ENCODE measurements at places on chromosomes 16 and 17.

- DNase-seq = no peak
Measured at GRCh38 chr16:14562691-14563491, 67.2 kb downstream of the PARN start.

- no peak for DNase-seq
Measured at GRCh38 chr16:68995011-68995504, 110.4 kb upstream of the HAS3 start.

- no peak for DNase-seq
Measured at GRCh38 chr17:43219746-43220380, 8.2 kb downstream of the TMEM106A start.

DNA sequence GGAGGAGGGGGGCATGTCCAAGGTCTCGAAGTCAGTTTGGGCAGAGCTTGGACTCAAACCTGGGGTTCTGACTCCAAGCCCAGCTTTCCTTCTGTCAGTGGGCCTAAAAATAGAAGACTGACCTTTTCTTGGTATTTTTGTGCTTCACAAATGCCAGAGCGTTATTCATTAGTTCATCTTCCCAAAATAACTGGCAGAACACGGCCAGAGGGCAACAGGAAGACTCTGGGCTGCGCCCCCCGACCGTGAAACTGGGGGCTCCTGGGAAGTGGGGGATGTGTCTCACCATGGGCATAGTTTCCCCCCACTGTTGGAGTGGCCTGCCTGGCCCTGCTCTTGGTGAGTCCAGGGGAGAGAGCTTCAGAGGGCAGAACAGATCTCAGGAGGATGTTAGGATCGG is 94.0 kb downstream of the SOCS1 start:
- DNase-seq = no peak

GRCh38 chr17:63919311-63919723 is 678 bp upstream of the GH1 start:
- DNase-seq = peak; percentile 33

DNA sequence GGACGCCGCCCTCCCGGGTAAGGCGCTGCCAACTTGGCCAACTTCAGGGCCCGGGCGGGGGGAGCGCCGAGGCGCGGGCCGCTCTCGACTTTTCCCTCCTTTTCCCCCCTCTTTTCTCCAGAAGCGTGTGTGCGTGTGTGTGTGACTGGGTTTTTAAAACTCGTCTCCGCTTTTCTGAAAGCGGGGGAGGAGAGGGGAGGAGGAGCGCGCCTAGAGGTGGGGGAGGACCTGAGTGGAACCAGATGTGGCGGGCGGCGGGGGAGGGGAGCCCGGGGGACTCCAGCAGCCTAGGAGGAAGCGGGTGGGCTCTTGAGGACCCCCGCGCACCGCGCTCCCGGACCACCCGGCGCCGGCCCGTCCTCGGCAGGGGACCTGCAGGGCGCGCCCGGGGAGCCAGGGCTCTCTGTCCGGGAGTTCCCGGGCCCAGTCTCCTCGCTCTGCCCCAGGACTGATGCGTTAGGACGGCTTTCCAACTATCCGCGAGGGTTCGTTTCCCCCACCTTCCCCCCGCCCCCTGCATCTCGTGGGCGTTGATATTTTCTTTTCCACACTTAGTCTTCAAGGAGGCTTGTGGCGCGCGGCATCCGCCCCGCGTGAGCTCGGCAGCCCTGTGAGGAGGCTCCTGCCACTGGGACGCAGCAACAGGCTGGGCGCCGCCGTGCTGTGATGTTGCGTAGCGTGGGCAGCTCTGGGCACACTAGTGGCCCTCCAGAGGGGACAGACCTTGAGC is 599 bp downstream of the MRC2 start:
- peak; percentile 37 for DNase-seq

DNA sequence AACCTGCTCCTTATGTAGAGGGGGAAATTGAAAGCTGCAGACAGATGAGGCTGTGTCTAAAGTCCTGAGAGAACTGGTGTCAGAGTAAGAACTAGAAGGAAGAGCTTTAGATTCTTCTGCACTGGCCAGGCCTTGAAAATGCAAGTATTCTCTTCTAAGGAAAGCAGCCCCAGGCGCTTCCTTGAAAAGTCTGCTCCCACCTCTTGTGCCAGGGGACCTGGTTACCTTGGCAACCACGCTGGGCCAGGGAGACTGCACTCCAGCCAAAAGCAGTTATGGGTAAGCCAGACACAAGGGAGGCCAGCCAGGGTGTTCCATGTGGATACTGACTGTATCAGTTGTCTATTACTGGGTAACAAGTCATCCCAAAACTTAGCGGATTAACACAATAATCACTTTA is 228.6 kb upstream of the SDK2 start:
- DNase-seq = no peak

DNA sequence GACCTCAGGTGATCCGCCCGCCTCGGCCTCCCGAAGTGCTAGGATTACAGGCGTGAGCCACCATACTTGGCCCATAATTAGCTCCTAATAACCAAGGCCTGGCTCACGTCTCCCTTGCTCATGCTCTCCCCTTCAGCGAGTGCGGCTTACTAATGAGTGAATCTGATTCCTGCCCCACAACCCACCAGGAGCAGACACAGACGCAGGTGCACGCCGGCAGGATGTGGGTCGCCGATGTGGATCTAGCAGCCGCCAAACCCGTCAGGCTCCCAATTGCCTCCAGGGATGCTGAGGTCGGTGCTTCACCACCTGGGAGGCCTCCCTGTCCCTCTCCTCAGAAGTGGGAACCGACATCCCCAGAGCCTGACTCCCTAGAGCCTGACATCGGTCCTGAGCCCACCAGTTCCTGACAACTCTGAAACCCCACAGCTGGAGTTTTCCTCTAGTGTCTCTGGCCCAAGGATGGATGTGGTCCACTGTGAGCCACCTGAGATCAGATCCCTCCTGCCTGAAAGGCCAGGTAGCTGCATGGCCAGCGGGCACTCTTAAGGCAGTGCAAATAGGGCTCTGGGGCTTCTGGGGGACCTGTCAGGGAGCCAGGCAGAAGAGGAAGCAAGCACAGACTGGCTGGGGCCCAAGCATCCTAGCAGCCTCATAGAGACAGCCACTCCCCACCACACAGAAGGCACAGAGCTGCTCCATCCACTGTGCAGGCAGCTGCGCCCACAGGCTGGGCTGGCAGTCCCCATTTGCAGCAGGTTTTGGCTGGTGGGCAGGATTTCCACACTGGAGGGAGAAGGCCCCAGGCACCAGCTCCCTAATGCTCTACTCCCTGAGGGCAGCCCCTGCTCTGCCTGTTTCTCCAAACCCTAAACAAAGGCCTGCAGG is 10.8 kb downstream of the EXOC7 start:
- no peak for DNase-seq

GRCh38 chr17:46820592-46821450 is 2.3 kb upstream of the WNT3 start:
- no peak for DNase-seq

DNA sequence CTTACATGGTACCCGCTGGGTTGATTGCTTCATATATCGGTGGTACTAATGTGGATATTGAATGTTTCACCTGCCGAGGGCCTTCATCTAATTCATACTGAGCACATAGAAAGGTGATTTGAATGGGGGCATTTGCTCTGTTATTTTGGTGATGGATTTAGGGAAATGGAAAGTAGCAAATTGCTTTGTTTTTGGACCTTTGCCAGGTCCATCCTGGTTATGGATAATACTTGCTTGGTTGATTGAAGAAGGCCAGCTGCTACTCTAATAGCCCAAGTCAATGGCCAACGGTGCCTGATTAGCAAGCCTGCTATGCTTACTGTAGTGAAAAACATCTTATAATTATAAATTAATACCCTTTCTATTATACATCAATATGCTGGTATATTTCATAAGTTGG is 253.6 kb downstream of the CDH13 start:
- DNase-seq = no peak

DNA sequence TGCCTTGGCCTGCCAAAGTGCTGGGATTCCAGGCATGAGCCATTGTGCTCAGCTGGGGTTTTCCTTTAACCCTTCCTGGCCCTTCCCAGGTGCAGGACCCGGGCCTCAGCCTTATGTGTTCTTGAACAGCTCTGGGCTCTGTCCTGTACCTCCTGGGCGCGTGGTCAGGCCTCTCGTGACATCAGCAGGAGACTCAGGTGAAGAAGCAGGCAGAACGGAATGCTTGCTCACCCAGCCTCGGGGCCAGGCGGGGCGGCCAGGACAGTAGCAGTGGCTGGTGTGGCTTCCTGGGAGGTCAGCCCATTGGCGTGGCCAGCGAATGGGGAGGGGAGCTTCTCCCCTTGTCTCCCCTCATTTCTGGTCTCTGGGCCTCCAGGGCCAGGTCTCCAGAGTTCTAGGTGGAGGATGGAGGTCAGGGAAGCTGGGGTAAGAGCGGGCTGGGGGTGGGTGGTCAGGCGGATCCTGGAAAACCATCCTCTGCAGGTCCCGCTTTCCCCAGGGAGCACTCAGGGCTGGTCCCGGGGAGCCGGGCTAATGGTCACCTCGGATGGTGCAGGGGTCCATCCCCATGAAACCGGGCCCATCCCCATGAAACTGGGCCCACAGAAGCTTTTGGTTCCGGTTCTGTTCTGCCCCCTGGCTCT is 281.5 kb downstream of the SEC14L1 start:
- no peak for DNase-seq

DNA sequence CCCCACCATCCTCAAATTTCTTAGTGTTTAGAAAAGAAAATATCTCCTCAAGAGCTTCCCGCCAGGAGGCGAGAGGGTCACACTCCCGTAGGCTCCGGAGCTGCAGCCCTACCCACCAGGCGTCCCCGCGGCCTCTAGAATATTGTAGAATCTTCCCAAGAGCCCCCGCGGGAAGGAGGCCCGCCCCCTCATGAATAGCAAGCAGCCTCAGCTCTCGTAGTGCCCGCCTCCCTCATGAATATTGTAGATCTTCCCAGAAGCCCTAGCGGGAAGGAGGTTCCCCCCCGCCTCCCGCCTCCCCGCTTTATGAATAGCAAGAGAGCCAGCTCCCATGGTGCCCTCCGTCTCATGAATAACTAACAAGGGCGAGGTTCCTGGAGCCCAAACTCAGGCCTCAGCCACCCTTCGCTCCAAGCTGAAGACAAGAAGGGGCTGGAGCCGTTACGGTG is at the start of gene FBXO47:
FBXO47 (minus strand) TSS at position 114 of the 449 bp plus-strand sequence. CDS start 4,378 bp downstream, outside the sequence.
- peak; percentile 61 for DNase-seq

DNA sequence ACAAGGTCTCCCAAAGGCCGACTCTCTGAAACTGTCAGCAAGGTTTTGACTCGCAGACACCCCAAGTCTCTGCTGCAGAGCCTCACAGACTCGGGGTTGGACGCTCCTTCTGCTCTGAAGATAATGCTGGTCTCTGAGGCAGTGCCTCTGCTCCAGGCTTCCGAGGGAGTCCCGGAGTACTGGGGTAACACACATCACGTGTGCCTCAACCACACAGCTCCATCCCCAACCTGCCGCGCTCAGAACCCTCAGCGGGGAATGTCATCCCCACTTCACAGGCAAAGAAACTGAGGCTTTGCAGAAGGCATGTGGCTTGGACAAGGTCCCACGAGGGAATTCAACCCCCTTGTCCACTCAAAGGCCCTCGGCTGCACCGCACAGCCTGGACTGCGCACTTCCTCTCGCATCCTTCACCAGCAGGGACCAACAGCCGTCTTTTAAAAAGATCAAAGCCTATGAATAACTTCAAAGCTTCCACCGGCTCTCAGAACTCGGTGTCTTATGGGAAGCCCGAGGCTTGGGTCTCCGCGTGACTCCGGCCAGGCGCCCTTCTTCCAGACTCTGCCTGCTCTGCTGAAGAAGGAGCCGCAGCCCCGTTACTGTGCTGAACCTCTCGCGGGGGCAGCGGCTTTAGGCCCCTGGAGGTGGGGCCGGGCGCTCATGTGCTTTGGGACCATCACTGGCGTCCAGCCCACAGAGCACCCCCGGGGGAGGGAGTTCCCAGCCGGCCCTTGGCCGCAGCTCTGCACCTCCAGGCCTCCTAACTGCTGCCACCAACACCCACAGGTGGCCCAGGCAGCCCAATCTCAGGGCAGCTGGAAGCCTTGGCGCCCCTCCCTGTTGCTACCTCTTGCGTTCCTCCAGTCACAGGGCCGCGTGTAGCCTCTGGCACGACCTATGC is 2.2 kb downstream of the TMEM204 start:
- no peak for DNase-seq

Data from stimulated activated CD8-positive, alpha-beta memory T cell treated with anti-CD3 and anti-CD28 coated beads, Interleukin-2, amount 100 ng/mL, for 48 hours (primary cell).